BJ (cell line): ENCODE measurements at places on chromosomes 7 and 10.
A peak's percentile ranks its signal among the peaks of the same experiment; 100 is the strongest.

GRCh38 chr10:95784279-95784913 is 28.4 kb downstream of the ENTPD1 start:
- DNase-seq: no peak

GRCh38 chr10:31083765-31084184 is 52.1 kb upstream of the ZNF438 start:
- DNase-seq: no peak

DNA sequence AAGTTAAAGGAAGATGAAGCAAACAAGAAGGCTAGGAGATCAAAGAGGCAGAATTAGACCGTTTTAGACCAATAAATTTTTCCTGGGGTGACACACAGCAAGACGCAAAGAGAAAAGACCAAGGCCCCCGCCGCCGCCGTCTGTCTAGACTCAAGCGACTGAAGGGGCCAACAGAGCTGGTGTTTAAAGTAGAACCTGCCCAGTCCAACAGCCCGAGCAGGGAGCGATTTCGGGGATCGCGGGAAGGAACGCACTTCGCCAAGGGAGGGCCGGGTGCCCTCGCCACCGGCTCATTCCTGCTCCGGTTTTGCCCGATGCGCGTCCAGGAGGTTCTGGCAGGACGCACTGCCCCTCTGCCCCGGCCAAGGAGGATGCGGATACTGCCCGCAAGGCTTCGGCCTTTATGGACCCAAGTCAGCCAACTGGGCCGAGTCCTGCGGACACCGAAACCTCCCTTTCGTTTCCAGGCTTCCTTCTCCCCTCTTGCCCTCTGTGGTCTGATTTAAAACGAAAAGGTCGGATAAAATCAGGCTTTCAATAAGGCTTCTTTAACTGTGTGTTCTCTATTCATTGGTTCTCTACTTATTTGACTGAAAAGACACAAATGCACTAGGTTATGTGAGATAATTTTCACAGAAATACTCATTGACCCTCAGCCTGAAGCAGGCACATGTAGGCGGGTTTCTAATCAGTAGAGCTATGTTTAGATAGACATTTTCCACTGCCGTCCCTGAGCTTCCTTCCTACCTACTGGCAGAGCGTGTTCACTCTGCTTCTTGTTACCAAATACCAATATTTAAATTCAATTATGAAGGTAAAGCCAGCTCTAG is 2.2 kb upstream of the HOXA7 start:
- DNase-seq: no peak

DNA sequence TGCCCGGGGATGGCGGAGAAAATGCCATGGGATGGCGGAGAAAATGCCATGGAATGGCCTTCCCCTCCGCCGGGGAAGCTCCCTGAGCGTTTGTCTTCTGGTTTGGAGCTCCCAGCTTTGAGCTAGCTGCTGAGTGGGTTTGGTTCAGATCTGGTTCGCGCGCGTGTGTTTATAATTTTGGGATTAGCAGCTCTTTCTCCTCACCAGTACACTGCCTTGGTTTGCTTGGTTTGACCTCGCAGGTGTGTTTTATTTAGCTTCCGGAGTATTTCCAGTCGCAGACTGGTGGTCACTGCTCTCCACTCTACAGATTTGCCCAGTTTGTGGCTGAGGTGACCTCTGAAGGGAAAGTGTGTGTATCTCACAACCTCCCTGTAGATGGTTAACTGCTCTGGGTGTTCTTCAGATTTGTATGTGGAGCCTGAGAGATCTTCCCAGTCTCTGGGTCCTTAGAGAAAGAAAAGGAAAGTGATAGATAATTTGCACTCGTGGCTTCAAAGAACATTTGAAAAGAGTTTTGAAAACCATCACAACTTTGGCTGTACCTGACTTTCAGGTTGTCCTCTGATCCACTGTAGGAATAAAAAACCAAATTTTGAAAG is 597 bp downstream of the ZNF277 start:
- DNase-seq: no peak

- DNase-seq: peak; percentile 14
Observed at GRCh38 chr7:151341357-151342101, at the start of gene NUB1. Gene NUB1 (plus strand): TSS chr7:151341812. CDS start chr7:151345350, 3,538 bp downstream.

- no peak for DNase-seq
Observed at GRCh38 chr7:140726281-140726680, 29.8 kb downstream of the NDUFB2 start.

GRCh38 chr10:110413903-110414547 is 83.7 kb upstream of the DUSP5 start:
- no peak for DNase-seq

DNA sequence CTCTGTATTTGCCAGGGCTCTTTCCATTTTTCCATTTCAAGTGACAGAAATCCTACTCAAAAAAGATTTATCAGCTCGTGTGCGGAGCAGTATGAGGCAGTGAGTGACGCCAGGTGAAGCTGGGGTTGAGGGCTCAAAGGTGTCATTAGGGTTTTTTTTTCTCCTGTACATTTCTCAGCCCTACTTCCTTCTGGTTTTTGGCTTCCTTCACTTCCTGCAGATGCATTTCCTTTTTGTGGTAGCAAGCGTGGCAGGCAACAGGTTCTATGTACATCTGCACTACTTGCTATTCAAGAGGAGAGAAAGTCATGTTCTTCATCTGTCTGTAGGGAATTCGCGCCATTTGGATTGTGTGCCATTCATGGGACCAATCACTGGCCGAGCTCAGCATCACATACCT is 52.8 kb upstream of the AOAH start:
- DNase-seq: no peak

- DNase-seq: no peak
Observed at GRCh38 chr7:49247759-49248158, 323.4 kb downstream of the CDC14C start.

GRCh38 chr7:79420464-79420863 is 33.0 kb downstream of the MAGI2 start:
- peak; percentile 94 for DNase-seq
